Fibroblast of the aortic adventitia (primary cell): ENCODE measurements at places on chromosomes 12 and 14. TPM values are rescaled to one million over a fixed set of nuclear protein-coding genes. Genes with fewer than 3 reads are reported as not detected.

The OAS2 gene
- total RNA-seq, result 2.0 and 3.7 TPM in 2 replicates

The SIRT4 gene
- total RNA-seq, result 0.90 and 3.6 TPM in 2 replicates

The CRIP1 gene
- 9.4 and 28.4 TPM in 2 replicates for total RNA-seq

The REM2 gene
- 0.09 TPM in 1 of 2 replicates, not detected in the other for total RNA-seq

The PLEKHD1 gene
- 0.09 TPM in 1 of 2 replicates, not detected in the other for total RNA-seq

The GLI1 gene
- 1.1 TPM in 1 of 2 replicates, not detected in the other for total RNA-seq

The SERPINA10 gene
- total RNA-seq, result not detected in 2 replicates

The HCAR2 gene
- total RNA-seq, result 0.25 TPM in 1 of 2 replicates, not detected in the other

The SRSF9 gene
- 87.3 and 104 TPM in 2 replicates for total RNA-seq

The RGS6 gene
- not detected in 2 replicates for total RNA-seq

The HEATR5A gene
- 52.4 and 66.8 TPM in 2 replicates for total RNA-seq

The TRIM9 gene
- 0.49 and 1.6 TPM in 2 replicates for total RNA-seq

The THTPA gene
- total RNA-seq, result 22.3 and 26.8 TPM in 2 replicates

- DNase-seq, result no peak
Observed at GRCh38 chr14:99751539-99752485, 41.4 kb upstream of the EML1 start.

GRCh38 chr12:71521125-71521524 is 81.5 kb downstream of the LGR5 start:
- no peak for DNase-seq

- DNase-seq, result peak; percentile 80
Observed at GRCh38 chr12:38956337-38956736, 50.9 kb upstream of the CPNE8 start.

- DNase-seq, result peak; percentile 32
Observed at GRCh38 chr14:54138024-54138353, 181.4 kb upstream of the BMP4 start.

GRCh38 chr12:54266852-54267251 is 13.1 kb downstream of the CBX5 start:
- DNase-seq, result peak; percentile 23

- peak; percentile 7 for DNase-seq
Observed at GRCh38 chr12:110689281-110690126, 589 bp upstream of the HVCN1 start.

GRCh38 chr14:75191100-75191499 is 14.7 kb upstream of the TMED10 start:
- no peak for DNase-seq

GRCh38 chr14:100410056-100410565 is 87.0 kb downstream of the SLC25A47 start:
- no peak for DNase-seq

DNA sequence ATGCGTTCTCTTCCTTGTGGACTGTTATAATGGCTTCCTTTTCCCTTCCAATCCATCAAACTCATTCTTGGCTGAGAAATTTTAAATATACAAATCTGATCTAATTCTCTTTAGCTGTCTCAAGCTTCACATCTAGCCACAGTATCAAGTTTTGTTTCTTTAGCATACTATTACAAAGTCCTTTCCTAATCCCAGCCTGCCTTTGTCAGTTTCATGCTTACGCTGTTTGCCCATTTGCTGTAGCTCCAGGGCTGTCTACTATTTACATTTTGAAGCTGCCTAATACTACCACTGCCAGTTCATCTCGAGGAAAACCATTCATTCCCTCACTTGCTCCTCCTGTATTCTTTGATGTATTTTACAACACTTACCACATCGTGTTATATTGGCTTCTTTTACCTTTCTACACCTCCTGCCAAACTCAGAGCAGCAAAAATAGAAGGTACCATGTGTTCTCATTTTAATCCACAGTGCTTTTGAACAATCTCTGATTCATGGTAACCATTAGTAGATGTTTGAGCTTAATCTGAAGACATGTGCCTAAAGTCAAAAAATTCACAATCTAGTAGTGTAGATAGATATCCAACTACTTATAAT is 42.9 kb downstream of the ARID4A start:
- DNase-seq, result no peak

DNA sequence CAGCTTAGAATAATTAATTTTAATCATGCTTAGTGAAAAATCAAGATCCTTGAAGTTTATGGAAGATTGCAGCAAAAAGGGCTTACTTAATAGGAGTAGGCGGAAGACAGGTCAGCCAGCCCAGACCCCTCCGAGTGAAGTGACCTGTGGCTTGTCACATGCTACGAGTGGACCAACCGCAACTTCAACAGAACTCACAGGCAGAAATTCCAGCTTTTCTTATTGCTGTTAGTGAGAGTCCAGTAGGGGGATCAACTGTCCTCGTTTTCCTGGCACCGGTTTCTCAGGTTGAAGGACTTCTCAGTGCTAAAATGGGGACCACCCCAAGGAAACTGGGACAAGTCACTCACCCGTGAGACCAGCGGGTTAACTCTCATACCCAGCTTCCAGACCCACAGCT is 72.9 kb downstream of the ACACB start:
- no peak for DNase-seq

GRCh38 chr12:25494926-25495325 is 58.2 kb downstream of the LMNTD1 start:
- peak; percentile 16 for DNase-seq

- DNase-seq, result no peak
Observed at GRCh38 chr12:2292560-2292959, 239.8 kb downstream of the CACNA1C start.

DNA sequence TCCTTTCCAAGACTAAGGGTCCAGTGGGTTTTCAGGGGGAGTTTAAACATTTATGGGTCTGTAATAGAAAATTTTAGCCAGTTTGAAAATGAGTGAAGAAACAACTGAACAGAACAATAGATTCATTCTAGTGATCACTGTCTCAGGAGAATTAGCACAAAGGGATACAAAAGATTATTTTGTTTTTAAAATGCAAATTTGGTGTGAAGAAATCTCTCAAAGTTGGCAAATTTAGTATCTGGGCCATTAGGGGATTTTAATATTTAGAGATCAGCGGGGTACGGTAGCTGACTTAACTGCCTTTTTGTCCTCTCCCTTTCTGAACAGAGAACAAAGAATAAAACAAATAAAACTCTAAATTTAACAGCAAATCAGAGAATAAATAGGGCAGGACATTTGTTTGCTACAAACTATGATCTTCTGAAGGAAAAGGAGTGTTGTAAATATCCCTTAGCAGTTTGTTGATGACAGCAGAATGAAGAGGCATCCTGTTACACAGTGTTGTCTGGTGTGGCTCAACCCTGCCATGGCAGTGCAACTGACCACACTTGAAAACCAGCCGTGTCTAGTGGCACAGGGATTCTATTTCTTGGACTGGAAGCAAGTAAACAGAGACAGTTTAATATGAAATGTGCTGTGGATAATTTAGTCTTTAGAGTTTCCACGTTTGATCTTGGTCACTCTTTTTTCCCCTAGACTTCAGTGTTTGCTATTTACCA is 46.3 kb upstream of the LRTM2 start:
- DNase-seq, result no peak

- DNase-seq, result no peak
Observed at GRCh38 chr12:106284358-106285105, 18.0 kb upstream of the TCP11L2 start.

DNA sequence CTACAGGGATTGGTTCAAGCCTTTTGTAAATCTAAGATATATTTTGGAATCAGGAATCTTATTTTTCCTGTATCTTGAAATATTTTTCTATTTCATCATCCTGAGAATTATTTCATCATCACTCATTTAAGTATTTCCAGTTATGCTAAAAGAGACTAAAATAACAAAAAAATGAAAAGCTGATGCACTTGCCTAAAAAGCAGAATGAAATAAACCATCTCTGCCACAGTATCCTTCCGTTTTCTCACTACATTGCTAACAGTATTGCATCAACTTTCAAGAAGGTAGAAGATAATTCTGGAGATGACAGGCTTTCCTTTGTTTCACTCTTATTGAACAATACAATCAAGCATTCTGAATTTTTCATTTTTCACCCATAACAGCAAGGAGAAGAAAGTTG is 31.1 kb upstream of the EIF5 start:
- peak; percentile 71 for DNase-seq

DNA sequence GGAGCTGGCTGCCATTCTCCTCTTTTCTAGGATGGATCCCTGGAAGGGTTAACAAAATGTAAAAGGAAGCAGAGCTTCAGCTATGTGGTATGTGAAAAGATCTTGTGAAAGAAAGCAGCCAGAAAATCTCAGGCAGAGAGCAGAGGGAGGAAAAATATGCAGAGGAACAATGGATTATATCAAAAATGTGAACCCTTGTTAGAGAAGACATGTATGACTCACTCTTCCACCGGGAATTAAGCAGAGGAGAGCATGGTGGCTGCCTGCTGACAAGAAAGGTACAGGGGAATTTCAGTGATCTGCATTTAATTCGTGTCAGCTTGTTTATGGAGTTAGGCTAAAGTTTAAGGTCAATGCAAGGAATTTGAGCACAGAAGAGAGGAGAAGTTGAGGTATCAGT is 46.3 kb downstream of the KCNA1 start:
- peak; percentile 77 for DNase-seq

DNA sequence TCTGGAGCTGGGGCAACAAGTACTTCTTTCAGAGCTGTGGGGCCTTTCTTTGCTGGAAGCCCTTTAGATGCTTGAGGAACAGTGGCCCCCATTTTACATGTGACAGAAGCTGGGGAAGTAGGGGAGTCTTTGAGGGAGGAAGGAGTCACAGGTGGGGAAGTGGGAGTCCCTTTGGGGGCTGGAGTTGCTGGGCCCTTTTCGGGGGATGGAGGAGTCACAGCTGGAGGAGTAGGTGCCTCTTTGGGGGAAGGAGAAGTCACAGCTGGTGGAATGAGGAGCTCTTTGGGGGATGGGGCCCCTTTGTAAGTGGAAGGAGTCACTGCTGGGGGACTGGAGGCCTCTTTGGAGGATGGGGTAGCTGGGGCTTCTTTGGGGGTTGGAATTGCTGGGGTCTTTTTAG is 8.6 kb downstream of the NACA start:
- DNase-seq, result no peak

DNA sequence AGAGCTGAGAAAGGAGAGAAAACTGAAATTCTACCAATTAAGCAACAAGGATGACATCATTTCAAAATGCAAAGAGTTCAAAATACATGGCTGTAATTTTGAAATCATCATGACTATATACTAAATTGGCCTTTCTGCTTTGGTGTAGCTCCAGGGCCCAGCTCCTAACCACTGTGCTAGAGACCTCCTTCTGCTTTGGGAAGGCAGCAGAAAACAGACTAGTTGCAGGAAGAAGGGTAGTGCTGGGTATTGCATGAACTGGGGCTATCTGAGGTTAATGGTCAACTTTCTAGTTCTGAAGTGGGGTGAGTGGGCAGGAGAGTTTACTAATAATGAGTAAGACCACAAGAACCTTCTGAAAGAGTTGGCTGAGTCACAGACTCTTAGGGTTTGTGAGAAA is 66.2 kb downstream of the PTGER2 start:
- peak; percentile 29 for DNase-seq

DNA sequence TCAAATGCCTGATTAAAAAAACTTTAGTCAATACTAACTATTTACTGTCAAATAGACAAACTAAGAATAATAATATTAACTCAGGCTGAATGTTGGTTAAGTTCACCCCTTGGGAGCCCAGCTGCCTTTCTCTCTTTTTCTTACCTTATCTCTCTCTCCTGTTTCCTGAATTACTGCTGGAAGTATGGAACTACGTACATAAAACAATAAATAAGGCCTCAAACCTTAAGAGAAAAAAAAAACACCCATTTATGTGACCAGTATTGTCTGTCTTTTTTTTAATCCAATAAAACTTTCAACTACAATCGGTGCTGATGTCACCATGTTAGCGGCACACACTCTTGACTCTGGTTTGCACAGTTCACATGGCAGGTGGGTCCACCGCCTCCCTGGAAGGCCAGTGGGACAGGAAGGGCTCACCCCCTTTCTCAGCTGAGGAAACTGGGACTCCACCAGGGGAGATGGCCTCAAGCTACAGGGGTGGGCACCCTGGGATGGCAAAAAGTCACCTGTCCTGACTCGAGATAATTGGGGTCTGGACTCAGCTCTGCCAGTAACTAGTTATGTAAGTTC is 21.3 kb downstream of the BCL11B start:
- DNase-seq, result no peak

- peak; percentile 98 for DNase-seq
Observed at GRCh38 chr12:64083285-64084210, 138.5 kb downstream of the KICS2 start.

GRCh38 chr14:69648480-69649451 is 37.4 kb downstream of the SUSD6 start:
- DNase-seq, result peak; percentile 60

GRCh38 chr14:31395572-31396205 is 24.7 kb downstream of the HEATR5A start:
- no peak for DNase-seq

DNA sequence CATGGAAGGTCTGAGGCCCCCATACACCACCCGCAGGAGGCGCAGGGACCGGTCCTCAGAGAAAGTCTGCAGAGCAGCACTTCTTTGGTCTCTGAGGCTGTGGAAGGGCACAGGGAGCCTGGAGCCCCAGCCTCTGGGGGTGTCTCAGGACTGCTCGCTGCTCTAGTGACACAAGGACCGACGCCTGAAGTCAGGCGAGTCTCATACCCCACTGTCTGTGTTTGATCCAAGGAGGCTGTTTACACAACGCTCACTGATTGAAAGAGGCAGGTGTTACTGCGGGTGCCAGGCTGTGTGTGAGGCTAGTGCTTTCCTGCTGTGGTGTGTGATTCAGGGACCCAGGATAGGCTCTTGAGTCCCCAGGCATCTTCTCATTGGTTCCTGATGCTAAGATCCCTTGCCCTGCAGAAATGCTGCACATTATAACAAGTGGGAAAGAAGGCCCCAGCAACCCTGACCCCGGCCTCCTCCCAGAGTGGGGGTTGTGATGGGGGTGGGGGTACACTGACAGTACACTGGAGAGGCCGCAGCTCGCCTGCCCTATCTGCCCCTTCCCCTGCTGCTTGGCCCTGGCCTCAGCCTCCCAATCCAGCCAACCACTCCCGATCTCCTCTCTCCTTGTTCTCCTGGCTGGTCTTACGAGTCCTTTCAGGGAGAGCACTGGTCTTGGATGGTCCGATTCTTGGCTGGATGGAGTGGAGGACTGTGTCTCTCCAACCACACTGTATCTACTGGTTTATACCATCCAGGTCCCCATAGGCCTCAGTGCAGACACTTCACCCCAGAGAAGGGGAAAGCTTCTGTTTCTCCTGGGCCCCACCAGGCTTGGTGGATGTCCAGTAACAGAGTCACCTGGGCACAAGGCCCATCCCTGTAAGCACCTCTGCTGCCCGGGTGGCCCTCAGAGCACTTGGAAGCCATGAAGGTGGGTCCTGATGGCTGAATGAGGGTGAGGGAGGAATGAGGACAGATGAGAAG is 6.6 kb downstream of the CACNA2D4 start:
- DNase-seq, result no peak

DNA sequence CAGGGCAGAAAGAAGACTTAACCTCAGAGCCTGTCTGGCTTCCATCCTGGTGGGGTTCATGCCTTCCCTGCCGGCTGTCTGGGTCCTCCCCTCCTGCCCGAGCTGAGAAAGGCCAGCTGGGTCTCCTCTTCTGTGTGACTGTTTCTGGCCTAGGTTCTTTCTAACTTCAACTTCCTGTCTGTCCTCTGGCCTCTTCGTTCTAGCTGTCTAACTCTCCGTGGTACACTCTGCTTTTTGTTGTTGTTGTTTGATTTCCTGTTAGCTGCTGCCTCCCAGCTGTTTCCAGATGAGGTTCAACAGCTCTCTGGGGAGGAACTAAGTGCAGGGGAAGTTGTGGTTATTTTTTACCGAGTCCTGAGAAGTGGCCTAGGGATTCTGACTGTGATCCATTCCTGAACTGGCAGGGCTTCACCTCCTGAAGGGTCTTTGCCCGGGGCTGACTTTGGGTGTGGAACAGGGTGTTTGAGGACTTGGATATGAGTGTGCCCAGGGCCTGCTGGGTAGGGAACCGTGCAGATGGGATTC is 3.2 kb downstream of the MLXIP start:
- peak; percentile 78 for DNase-seq

GRCh38 chr14:23725980-23726710 is 90.0 kb downstream of the DHRS2 start:
- DNase-seq, result no peak
